ENCODE measurements at places on chromosomes 5 and 9.

DNA sequence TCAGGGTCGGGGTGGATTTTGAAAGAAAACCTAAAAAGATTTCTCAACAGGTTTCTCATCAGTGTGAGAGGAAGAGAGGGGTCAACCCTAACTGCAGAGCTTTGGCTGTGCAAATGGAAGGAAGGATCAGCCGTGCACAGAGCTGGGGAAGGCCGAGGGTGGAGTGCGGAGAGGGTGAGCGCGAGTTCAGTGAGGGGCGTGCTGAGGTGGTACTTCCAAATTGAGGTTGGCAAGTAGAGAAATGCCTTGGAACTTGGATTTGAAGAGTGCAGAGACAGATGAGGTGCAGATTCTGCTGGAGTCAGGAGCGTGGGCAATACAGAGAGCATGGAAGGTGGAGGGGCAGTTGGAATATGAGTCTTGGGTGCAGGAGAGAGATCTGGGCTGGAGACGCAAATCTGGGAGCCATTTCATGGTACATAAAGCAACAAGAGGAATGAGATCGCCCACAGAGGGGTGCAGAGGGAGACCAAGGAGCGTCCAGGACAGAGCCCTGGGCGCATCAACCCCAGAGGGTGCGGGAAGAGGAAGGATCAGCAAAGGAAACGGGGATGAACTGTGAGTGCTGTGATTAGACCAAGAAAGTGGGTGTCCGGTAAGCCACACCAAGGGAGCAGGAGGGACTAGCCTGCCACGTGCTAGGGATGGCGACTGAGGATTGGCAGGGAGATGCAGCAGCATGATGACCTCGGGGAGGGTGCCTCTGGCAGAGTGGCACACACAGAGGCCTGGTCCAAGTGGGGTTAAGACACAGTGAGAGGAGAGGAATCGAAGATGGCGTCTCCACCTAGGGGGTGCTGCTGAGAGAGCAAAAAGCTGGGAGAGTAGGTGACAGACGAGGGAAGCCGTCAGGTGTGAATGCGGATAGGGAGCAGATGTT is 105.8 kb downstream of the ADAMTS2 start:
- no peak for DNase-seq

DNA sequence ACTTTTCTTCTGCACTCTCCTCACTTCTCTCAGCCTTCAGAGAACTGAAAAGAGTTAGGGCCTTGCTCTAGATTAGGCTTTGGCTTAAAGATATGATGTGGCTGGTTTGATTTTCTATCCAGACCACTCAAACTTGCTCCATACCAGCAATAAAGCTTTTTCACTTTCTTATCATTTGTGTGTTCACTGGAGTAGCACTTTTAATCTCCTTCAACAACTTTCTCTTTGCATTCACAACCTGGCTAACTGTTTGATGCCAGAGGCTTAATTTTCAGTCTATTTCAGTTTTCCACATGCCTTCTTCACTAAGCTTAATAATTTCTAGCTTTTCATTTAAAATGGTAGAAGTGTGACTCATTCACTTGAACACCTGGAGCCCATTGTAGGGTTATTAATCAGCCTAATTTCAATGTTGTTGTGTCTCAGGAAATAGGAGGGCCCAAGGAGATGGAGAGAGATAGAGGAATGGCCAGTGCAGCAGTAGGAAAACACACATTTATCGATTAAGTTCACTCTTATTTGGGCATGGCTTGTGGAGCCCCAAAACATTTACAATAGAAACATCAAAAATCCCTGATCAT is 5.9 kb downstream of the ATPSCKMT start:
- DNase-seq: no peak

GRCh38 chr5:36624277-36624676 is 17.9 kb downstream of the SLC1A3 start:
- DNase-seq: no peak

GRCh38 chr9:84758817-84759216 is 89.3 kb downstream of the NTRK2 start:
- DNase-seq: no peak

DNA sequence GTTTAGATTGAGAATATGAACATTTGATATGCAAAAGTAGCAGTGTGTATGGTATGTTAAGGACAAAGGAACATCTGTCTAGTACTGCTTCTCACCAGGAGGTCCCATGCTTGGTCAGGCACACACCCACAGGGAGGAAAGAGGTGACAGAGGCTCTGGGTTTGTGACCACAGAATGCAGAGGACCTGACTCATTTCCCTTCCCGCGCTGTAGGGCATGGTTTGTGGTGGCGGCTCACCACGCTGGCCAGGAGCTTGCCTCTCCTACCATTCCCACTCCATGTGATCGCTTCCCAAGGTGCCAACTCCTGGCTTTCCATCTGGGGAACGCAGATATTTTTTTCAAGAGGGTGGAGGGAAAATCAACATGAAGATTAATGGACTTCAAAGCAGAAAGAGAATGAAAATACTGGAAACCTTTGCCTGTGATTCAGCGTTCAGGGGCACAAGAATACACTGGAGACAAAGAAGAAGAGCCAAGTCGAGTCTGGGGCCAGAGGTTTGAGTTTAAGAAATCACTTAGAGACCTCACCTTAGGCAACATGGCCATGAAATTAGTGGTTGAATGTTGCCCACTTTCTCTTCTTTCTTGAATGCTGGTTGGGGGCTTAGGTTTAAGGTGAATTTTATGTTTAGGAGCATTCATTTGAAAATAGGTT is 477.8 kb downstream of the CCDC171 start:
- no peak for DNase-seq

DNA sequence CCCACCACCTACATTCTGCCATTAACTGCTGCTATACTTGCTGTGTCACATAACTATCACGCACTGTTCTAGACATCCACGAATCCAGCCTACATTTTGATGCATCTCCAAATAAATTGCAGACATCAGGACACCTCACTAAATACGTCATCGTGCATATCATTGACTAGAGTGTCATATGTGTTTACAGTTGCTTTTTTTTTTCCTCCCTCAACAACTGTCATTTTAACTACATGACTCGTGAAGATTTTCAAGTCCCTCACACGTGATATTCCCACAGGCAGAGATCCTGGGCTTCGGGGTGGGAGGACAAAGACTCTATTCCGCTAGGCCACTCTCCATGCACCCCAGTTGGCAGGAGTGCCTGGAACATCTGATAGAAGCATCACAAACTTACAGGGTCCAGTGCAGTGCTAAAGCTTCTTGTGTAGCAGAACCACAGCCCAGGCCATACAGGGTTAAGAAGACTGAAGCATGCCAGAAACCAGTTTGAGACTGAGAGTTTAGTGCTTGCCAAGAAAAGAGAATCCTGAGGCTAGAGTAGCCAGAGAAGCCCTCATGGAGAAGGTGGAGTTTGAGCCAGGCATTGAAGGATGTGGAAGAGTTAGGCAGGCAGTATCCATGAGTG is 1.1 kb downstream of the PCYOX1L start:
- no peak for DNase-seq

DNA sequence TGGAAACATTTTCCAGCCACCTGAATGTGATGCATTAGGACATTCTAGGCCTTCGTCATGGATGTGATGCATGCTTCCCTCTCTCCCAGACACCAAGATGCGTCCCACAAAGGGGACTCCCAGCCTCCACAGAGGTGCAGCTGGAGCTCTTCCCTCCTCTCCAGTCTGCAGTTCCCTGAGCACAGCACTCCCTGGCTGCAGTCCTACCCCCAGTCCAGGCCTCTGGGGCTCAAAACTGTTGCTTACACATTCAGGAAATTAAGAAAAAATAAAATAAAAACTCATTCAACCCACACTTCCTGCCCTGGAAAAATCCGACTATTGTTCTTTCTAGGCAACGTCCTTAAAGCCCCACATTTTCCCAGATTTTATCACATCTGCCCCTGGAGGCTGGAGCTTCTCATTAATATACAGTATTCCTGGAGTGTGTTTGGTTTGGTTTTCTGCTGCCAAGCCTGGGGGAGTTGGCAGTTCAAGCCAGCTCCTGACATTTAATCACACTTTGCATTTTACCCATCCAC is 78.4 kb upstream of the ICE1 start:
- no peak for DNase-seq

GRCh38 chr5:69048230-69048629 is 45.6 kb upstream of the SLC30A5 start:
- no peak for DNase-seq

GRCh38 chr5:98957307-98957706 is 28.5 kb upstream of the CHD1 start:
- no peak for DNase-seq

DNA sequence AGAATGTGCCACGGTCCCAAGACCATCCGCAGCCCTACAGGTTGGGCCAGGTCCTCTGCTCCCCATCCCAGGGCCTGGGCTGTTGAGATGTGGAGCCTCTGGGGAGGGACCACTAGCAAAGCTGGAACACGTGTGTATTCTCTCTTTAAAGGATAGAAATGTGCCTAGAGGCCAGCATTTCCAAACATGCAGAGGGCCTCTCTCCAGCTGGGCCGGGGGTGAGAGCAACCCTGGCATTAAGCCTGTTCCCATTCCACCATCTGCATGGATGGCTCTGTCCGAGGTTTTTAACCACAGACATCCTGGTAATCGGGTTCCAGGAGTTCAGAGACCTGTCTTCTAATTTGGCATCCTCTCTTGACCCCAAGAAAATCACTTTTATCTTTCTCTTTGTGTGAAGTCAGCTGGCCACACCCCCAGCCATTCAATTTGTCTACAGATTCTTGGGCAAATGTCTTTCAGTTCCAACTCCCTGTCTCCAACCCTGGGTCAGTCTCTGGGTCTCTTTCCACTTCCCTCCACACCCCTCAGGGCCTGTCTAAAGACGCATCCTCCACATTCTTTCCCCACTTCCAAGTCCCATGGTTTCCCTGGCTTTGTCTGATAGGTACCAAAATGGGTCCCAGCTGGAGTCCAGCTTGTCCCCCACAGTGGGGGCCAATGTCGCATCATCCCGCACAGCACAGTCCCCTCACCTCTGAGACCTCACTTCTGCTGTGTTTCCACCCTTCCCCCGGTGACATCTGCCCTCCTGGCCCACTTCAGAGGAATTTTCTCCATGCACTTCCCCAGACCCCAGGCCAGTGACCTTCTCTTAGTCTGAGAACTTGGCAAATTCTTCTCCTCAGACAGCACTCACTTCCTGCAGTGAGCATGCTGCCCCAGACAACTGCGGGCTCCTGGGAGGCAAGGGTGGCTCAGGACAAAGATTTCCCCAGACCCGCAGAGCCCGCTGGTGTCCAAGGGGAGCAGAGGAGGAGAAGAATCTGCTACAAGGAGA is 56.8 kb downstream of the PTPDC1 start:
- DNase-seq: no peak

GRCh38 chr5:7053125-7053524 is 339.9 kb downstream of the TENT4A start:
- no peak for DNase-seq

DNA sequence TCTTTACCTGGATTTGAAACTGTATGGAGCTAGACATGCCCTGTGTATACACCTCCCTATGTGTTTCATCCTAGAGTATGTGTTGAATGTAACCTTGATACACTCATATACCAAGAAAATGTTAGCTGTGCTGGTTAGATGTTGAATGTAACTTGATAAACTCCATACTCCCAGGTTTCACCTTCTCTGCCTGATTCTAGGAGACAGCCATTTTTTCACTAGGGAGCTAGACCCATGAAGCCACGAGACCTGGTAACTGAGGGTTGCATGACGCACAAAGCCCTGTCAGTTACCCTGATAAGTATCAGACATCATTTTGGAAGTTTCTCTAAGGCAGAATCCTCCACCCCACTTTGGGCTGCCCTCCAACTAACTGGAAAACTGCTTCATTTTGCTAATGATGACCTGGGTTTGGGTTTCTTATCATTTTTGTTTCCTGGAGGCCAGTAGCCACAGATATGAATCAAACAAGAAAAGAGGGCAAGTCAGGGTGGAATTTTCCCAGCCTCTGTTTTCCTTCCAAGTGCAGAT is 478.5 kb upstream of the KIF2A start:
- DNase-seq: no peak

GRCh38 chr5:58459146-58460001 is 512 bp downstream of the PLK2 start:
- no peak for DNase-seq

DNA sequence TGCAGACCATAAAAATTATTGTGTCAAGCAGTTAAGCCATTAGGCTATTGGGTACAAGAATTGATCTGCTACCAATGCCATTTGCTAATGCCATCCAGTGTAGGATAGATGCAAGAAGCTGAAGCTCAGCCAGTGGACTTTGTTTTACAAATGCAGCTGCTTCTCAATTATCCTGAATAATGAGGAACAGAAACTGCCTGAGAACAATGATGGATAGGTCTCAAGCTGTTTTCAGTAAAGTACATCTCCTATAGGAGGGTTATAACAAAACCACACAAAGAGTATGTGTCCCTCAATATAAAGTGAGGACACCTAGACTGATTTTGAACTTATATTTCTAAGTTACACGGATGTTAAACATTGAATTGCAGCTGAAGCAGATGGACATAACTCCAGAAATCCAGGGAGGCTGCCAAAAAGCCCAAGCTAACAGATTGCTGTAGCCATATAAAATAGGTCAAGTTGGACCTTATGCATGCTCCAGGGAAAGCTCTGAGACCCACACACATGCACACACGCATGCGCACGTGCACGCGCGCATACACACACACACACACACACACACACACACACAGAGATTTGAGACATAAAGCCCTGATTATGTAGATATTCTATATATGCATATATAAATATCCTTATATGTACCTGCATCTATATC is 482.7 kb upstream of the CD180 start:
- no peak for DNase-seq

Measured in GM12892 (cell line).